Hematopoietic multipotent progenitor cell treated with erythropoietin and hydrocortisone succinate and interleukin-3 and kit ligand, for 6 days (in vitro differentiated cells): ENCODE measurements at places on chromosomes 5 and 9.

DNA sequence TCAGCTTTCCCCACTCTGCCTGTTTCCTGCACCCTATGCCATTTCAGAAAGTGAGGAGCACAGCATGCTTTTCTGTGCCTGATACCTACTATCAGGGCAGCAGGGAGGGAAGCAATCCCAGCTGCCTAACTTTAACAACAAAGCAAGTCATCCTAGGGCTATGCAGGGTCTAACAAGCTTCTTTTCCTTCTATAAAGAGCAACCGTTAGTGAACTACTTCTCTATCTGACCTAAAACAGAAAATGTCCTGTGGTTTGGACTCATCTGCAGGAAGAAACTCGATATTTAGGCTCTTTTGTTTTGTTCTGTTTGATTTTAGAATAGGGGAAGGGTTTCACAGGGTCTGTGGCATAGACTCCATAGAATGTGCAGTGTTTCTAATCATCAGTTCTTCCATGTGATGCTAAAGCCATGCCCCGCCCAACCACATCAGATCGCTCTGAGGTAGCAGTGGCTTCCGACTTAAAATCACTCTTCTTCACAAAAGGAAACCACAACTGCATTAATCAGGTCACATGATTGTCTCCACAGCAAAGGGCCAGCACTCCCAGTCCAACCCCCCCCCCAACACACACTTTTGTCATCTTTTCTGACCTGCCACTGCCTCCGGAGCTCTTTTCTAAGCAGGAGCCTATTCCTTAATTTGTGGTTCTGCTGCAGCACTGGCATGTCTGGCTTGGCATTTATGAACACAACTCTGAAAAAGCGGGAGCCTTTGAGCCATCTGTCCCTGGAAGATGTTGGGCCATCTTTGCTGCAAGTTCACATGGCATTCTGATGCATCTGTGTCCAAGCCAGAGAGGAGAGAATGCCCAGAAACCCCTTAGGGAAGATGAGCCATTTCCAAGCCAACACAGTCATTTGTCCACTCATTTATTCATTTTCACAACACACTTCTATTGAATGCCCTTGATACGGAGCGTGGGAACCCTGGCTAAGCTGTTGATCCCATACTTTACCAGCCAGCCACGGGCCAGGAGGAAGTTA is 71.6 kb downstream of the CFAP90 start:
- DNase-seq, result peak; percentile 3

GRCh38 chr5:58738336-58738735 is 155.5 kb downstream of the RAB3C start:
- no peak for DNase-seq

DNA sequence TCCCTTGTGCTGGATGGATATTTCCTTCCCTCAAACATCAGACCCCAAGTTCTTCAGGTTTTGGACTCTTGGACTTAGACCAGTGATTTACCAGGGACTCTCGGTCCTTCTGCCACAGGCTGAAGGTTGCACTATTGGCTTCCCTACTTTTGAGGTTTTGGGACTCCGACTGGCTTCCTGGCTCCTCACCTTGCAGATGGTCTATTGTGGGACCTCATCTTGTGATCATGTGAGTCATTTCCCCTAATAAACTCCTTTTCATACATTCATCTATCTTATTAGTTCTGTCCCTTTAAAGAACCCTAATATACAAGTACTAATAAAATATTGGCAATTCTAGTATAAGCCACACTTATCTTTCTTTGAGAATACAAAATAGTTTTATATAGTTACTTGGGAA is 1078.9 kb downstream of the CDH12 start:
- DNase-seq, result no peak

- no peak for DNase-seq
Measured at GRCh38 chr9:110546411-110546871, 33.1 kb downstream of the SVEP1 start.

GRCh38 chr5:95864944-95865504 is 42.5 kb upstream of the GLRX start:
- DNase-seq, result no peak

- DNase-seq, result no peak
Measured at GRCh38 chr9:117714282-117714681, 10.1 kb downstream of the TLR4 start.

DNA sequence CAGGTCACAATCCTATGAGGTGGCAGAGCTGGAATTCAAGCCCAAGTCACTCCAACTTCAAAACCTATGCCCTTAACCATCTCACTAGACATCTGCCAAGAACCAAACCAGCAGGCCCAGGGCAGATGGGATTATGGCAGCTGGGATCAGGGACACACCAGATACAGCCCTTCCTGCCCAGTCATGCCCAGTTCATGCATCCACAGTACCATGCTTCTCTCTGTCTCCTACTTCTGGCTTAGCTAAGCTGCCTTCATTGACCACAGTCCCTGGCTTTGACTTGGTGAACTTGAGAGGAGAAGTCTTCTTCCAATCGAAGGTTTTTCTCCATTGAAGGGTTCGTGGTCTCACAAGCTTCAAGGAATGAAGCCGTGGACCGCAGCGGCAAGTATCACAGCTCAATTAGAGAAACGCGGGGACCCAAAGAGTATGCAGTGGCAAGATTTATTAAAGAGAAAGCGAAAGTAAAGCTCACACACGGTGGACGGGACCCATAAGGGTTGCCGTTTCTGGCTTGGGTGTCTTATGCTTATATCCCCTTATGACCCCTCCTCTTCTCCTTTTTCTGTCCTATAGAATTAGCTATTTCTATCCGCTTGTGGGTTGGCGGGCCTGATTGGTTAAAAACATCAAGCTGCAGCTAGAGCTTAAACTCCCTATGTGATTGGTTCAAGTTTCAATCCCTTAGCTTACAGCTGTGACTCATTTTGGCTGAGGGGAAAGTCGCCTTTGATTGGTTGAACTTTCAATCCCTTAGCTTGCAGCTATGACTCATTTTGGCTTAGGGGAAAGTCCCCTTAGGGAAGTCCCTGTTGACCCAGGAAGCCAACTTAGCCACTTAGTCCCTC is 101.2 kb downstream of the TRIM36 start:
- DNase-seq, result no peak

GRCh38 chr5:143677403-143677802 is 134.6 kb upstream of the HMHB1 start:
- no peak for DNase-seq

GRCh38 chr5:151062405-151063141 is 18.3 kb downstream of the TNIP1 start:
- DNase-seq, result no peak

GRCh38 chr9:81497091-81497490 is 192.3 kb downstream of the TLE1 start:
- no peak for DNase-seq

DNA sequence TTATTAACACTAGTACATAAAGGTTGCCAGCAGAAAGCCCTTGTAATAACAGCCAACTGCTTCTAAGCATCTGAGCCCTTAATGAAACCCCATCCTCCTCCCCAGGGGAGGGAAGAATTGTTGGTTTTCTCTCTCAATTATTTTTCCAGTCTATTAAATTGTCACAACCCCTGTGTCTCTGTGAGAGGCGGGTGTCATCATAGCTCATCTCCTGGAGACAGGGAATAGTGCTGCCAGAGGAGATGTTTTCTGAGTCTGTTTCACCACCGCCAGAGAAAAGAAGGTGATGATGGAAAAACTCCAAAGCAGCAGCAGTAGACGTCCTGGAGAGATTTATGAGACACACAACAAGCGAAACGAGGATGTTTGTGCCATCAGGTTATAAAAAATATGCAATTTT is 271.1 kb upstream of the NMUR2 start:
- no peak for DNase-seq

DNA sequence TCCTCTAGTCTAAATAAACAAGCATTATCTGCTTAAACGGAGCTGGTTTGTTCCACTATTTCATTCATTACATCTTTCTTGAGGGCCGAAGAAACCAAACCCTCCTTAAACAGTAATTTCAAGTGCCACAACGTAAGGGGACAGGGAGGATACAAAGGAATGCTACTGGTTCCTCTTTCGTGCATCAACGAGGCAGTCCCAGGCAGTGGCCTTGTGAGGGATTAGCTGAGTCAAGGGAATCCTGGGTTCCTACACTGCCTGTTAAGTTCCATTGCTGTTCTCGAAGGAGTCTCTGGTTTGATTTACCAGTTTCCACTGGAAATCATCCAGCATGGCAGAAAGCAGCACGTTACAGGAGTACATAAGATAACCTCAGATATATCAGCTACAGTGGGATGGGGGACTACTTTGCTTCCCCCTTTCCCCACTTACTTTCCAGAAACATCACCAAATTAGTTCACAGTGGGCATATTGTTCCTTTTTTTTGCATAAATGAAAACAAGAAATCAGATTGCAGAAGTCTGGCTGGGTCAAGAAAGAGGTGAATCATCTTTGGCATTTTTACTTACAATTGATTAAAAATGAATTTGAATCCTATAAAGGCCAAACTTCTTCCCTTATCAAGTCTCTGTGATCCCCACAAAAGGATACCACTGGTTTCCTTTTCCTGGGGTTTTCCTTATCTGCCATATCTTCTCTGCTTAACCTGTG is 2.5 kb upstream of the RANBP3L start:
- no peak for DNase-seq

- no peak for DNase-seq
Measured at GRCh38 chr5:41793141-41793770, 77.0 kb downstream of the OXCT1 start.

DNA sequence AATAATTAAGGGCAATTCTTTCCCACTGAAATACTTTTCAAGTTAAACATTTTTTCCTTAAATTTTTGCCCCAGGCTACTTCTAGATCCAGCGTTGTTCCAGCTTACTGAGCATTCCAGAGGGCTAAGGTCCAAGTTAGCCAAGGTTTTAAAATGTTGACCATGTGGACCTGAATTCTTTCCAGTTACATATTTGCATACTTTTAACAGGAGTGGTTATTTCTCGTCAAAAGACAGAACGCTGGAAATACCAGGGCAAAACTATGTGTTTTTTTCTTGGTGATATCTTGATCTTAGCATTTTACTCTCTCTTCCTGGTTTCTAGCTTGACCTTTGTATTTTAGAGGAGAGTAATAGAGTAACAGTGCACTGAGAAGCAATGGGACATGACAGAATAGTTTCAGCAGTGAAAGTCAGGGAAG is 32.8 kb downstream of the TMC1 start:
- no peak for DNase-seq

DNA sequence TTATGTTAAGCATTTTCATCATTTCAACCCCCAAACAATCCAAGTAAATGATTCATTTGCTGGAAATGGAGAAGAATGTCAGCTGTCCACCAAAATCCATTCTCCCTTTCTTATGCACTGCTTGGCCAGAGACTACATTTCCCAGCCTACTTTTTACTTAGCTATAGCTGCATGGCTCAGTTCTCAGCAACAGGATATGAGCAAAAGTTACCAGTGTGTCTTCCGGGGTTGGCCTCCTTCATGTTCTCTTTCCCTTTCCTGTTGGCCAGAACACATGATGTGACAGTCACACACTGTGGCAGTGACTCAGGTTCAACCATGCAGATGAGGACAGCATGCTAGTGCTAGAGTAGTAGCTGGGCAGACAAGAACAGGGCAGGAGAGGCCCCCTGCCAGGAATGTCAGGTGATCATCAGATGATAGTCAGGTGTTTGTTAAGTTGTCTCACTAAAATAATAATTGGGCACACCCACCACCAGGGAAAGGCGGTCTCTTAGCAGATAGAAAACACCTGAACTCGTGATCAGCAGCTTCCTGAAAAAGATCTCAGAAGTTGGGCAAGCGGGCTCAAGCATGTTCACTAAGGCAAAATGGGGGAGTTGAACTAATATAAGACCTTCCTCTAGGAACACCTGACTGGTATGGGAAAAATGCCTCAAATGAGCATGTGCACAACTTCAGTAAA is 12.2 kb downstream of the GPR150 start:
- DNase-seq, result peak; percentile 73

DNA sequence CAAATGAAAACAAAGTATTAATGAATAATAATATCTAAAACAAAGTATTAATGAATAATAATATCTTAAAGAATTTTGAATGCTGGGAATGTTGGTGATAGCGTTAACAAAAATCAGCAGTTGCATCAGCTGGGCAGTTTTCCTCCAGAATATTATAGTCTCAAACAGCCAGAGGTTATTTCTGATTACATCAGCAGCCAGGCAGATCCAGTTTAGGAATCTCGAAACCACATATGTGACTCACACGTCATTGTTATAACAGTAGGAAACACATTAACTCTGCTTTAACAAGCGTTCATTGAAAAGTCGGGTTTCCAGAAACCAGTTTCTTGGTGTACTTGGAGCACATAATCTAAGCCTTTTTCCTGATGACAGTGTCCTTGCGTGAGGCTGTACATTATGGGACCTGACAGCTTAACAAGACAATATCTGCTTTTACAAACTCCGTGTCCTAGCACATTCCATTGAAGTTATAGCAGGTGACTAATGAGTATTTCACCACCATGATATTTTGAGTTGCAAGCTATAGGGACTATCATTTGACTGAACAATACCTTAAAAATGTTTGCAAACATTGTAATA is 559.5 kb upstream of the KLF4 start:
- no peak for DNase-seq

DNA sequence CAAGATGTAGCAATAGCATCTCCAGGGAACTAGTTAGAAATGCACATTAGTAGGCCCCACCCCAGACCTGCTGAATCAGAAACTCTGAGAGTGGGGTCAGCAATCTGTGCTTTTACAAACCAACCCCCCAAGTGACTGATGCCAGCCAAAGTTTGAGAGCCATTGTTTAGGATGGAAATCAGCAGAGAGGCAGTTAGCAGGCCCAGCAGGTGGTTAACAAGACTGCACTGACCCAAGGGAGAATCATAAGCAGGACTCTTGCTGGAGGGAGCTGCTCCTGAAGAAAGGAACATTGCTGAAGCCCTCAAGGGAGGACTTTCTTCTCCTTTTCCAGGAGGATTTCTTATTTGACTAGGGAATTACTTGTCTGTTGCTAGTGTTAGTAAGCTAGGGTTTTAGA is 74.2 kb upstream of the SLC12A2 start:
- no peak for DNase-seq

DNA sequence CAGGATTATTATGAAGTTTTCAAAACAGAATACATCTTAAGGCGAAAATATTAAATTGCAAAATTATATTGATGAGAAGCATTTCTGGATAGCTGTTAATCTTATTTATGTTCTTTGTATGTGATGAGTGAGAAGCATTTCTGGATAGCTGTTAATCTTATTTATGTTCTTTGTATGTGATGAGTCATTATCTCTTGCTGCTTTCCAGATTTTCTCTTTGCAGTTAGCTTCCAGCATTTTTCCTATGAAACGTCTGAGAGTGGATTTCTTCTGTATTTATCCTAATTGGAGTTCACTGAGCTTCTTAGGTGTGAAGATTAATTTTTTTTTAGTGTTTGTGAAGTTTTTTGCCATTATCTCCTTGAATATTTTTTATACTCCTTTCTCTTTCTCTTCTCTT is 8.2 kb downstream of the TMEM232 start:
- no peak for DNase-seq

- DNase-seq, result no peak
Measured at GRCh38 chr9:133224762-133225161, 15.7 kb upstream of the OBP2B start.
